ENCODE measurements at places on chromosomes 16 and 17.

GRCh38 chr16:53503270-53503923, 388 bp upstream of the AKTIP start:
- DNase-seq = peak; percentile 99

DNA sequence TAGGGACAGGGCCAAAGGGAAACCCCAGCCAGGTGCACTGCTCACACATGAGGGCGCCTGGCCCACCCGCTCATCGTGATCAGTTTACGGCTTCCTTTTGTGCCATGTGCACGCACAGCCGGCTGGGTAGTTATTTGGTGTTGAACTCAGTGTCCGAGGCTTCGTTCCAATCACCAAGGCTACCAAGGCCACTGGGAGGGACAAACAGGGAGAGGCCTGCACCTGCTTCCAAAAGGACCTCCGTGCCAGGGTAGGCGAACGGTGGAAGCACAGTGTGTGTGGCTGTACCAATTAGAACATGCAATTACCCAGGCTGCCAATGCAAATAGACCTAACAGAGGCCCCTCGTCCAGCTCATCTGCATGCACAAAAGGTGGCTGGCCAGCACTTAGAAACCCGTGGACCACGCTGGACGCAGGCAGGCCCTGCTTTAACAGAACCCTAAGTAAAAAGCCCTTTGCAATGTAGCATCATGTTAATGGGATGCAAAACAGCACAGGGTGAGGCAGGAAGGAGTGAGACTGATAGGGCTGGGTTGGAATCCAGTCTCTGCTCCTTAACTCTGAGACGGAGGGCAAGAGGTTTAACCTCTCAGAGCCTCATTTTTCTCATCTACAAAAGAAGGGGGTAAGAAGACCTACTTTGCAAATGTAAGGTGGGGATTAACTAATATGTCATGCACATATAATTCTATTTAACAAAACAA, 204.0 kb downstream of the XYLT1 start:
- no peak for DNase-seq

GRCh38 chr17:62678214-62678919, 50.9 kb downstream of the MRC2 start:
- no peak for DNase-seq

DNA sequence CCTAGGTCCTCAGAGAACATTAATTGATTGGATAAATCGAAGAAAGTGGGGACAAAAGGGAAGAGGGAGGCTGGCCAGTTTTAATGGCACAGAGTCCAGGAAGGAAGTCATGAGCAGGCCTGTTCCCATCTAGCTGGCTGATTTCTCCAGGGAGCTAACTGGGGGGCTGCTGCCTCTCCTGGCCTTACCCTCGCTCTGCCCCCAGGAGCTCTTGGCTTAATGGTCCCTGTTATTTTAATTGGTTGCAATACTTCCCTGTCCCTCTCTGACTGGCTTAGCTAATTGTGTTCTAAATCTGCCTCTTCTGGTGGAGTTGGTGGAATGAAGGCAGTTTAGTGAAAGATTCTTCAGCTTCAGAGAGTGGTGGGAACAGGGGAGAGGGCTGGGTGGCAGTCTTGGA, 61.4 kb downstream of the MGAT5B start:
- no peak for DNase-seq

DNA sequence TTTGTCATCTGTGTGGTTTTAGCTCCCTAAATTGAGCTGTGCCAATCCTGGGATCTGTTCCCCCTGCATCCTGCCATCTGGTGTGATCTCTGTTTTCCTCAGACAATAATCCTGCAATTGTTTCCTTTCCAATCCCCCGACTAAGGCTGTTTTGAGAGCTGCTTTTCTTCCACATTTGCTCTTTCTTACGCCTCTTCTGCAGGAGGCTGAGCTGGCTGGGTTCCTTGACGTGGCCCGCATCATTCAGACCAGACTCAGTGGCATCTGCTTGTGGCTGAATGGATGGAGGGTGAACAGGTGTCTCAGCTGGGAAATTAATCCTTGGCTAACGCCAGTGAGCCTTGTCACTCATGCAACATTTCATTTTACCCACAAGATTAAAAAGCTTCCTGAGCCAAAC, 9.8 kb upstream of the MED9 start:
- DNase-seq = no peak

DNA sequence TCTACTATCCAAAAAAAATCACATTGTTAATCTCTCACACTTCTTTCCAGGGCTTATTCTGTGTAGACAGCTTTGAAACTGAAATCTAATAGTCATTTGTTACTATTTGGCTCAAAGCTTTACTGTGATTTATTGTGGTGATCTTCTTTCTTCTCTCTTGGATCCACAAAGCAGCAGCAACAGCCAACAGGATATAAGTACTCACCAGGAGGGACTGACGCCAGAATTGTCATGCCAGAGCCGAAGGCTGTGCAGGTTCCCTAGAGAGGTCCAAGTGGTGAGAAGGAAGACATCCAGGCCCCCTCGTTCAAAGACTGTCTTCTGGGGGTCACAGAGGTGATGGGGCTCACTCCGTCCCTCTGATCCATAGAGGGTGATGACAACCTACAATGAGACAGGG, 33.3 kb downstream of the PKD1L3 start:
- DNase-seq = no peak

GRCh38 chr16:9378876-9379275, 287.4 kb downstream of the HAPSTR1 start:
- no peak for DNase-seq

DNA sequence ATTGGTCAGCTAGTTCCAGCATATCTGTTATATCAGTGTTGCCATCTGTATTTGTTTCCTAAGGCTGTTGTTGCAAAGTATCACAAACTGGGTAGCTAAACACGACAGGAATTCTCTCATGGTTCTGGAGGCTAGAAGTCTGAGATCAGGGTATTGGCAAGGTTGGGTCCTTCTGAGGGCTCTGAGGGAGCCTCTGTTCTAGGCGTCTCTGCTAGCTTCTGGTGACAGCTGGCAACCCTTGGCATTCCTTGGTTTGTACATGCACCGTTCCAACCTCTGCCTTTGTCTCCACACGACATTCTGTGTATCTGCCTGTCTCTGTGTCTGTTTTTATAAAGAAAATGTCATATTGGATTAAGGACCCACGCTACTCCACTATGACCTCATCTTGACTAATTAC, 219.9 kb upstream of the NLRP1 start:
- no peak for DNase-seq

GRCh38 chr17:37340804-37341203, 35.0 kb upstream of the C17orf78 start:
- DNase-seq = no peak

GRCh38 chr16:88883117-88883895, 16.8 kb upstream of the PABPN1L start:
- no peak for DNase-seq

DNA sequence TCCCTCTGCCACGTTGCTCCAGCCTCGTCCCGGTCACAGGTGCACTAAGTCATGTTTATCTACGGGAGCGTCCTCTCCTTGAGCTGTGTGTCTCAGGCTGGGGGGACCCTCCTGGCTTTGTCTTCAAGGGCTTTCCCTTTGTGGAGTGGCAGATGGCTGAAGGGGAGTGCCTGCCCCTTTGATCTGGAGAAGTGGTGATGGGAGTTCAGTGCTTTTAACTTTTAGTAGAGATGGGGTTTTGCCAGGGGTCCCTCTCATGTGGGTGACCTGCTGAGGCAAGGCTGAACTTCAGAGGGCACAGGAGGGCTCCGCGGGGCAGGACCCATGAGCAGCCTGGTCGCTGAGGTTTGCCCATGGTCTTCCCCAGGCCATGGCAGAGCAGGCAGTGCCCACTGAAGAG, 73.1 kb upstream of the CDC42EP4 start:
- DNase-seq = no peak

- no peak for DNase-seq
Observed at GRCh38 chr17:78683408-78683961, 98.6 kb downstream of the CYTH1 start.

DNA sequence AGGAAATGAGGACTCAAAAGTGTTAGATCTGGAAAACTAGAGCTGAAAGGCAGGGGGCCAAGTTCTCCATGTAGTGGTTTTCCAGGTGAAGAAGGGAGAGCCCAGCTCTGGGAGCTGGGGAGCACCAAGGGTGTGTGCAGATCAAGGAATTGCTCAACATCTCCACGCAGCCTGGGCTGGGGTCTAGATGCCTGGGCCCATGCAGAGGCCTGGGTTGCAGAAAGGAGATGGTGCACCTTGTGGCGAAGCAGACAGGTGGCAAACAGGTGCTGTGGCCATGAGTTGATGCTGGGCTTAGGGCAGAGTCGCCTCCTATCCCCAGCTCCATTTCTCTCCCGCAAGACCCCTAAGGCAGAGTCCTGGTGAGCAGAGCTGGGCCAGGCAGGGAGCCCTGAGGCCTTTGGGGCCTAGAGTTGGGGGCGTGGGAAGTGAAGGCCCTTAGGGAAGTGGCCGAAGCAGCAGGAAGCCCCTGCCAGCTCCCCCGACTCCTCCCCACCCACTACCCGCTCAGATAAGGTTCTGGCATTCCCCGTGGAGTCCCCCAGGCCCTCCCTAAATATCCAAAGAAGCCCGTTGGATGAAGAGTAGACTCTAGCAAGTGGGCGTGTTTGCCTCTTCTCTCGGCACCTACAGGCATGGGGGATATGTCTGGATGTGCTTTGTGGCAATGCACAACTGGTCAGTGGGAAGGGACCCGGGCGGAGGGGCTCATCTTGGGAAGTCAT, 777 bp downstream of the FOXN1 start:
- no peak for DNase-seq

DNA sequence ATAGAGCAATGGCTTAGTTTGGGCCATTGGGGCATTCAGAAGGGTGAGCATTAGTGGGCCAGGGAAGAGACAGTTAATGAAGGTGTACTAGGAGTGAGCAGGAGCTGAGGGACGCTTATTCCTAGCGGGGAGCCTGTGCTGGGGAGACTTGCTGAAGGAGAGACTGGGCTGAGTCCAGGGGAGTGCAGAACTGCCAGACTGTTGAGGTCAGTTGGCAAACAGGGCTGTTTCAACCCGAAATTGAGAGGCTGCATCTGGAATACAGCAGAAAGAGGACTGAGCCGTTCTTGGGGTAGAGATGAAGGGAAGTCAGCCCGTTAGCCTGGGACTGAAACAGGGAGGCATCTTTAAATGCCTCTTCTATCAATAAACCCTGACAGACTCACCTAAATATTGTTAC, 33.2 kb downstream of the MAP2K6 start:
- no peak for DNase-seq

DNA sequence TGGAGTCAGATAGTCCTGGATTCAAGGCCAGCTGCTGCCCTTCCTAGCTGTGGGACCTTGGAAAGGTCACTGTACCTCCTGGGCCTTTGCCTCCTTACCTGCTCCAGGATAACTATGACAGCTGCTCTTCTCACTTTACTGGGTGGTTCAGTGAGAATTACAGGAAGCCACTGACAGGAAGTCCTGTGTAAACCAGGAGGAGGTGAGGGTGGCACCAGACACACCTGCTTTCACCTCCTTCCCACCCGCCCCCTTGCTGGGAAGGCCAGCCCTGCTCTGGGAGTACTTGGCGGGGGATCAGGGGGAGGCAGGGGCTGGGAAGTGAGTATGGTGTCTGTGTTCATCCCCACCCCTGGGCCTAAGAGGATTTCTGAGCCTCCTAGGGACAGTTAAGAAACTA, 42.6 kb downstream of the CPNE2 start:
- peak; percentile 16 for DNase-seq

- no peak for DNase-seq
Observed at GRCh38 chr16:14418795-14419225, 211.2 kb downstream of the PARN start.

DNA sequence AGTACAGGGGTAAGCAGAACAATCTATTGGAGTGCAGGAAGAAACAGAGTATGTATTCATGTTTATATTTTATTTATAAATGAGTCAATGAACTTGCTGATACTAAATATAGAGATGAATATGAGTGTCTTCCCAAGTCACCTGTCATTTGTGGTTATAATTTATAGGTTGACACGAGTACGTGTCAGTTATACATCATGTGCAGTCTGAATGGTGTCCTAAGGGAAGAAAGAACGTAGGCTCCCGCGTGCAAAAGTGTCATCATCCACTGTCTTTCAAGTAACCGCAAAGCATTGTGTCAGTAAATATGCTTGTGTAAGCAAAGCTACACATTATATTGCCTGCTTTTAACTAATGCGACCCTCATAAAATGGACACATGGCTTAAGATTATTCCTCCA, 786.1 kb downstream of the KCNJ2 start:
- no peak for DNase-seq

GRCh38 chr17:71987634-71988033, 133.2 kb upstream of the SOX9 start:
- no peak for DNase-seq

DNA sequence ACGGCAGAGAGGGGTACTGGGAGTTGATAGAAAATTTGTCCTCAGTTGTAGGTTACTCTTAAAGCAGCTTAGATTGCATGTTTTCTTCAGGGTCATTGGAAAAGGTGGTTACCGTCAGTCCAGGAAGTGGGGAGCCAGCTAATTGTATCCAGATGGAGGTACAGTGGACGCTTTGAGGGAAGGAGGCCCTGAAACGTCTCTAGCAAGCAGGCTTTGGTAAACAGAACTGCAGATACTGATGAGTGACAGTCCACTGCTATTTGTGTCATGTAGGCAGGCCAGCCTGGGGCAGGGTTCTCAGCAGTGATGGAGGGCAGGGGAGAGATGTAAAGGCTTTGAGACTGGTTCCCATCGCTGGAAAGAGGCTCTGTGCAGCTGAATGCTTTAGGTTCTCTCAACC, 30.2 kb upstream of the ST6GALNAC1 start:
- no peak for DNase-seq
